ENCODE measurements at places on chromosomes 1 and 21.

DNA sequence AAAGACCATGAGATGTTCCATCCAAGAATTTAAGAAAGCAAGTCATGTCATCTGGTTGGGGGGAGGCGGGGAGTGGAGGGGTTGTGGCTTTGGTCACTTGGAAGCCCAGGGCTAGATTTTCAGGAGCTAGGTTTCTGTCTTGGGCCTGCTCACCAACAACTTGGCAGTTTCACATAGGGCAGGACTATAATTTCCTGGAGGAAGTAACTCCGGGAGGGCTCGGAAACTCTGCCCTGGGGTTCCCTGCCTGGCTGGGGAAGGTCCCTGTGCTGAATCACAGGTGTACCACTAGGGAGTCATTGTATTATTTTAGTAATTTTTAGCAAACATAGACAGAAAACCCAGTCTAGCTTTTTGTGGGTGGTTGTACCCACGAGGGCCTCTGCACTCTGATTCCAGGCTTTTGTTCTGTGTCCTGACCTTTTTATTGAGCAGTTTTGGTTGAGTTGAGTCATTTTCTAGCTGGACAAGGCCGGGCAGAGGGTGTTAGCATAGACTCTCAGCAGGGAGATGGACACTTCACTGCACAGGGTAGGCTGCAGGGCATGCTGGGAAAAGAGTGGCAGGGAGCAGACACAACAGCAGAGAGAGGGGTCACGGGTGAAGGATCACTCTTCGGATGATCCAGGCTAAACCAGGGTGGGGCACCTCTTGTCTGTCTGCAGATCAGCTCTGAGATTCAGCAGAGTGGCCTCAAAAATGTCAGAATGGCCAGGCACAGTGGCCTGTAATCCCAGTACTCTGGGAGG lies 144.7 kb downstream of the GRIK3 start:
- peak; percentile 12 for DNase-seq

DNA sequence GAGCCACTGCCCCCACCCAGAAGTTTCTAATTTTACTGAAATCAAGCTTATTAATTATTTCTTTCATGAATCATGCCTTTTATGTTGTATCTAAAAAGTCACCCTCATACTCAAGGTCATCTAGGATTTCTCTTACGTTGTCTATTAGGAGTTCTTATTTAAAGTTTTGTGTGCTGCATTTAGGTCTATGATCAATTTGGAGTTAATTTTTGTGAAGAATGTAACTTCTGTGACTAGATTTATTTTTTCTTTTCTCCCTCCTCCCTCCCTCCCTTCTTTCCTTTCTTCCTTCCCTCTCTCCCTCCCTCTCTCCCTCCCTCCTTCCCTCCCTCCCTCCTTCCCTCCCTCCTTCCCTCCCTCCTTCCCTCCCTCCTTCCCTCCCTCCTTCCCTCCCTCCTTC lies 317.6 kb downstream of the PLA2G4A start:
- DNase-seq: no peak

DNA sequence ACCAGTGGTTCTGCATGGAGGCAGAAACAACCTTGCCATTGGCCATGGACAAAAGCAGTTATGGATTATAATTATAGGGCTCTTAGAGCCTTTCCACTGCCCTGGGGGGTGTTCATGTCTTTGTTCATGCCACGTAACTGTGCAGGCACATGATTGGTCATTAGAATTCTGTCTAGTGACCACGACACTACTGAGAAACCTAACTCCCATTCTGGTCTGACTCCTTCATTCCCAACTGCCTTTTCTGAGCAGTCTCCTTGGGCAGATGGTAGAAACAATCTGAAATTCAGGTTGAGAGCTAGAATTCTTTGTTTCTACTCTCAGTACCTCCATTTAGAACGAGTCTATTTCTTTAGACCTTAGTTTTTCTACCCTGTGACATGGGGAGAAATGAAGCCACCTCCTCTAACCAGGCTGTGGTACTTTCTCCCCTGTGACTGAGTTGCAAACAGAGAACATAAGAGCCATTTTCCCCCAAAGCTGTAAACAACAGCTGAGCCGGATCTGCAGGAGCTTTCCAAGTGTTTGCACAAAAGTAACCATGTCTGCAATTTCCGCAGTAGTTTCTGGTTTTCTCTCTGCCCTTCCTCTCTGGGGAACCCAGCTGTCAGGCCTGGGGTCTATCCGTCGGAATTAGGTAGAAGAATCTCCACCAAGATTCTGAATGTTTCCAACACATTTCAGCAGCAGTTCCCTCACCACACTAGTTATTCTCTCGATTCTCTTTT lies 37.7 kb upstream of the IPO9 start:
- DNase-seq: no peak

- DNase-seq: peak; percentile 81
Observed at GRCh38 chr1:109249654-109250401, 489 bp downstream of the CELSR2 start.

DNA sequence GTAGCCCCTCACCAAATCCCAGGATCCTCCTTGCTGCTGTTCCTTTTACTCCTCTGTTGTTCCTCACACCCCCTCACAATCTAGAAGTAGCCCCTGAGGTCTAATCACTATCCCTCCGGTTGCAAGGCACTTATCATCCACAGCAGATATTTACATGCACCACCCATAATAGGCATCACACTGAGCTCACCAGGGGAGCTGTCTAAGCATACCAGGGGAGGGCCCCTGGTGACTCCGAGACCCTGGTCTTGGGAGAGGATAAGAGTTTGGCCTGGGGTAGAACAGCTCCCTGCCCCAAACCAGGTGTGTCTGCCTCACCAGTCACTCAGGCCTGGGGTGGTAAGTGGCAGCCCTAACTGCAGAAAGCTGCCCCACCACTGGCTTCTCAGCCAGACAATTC lies 37.3 kb upstream of the ZC3H12A start:
- no peak for DNase-seq

DNA sequence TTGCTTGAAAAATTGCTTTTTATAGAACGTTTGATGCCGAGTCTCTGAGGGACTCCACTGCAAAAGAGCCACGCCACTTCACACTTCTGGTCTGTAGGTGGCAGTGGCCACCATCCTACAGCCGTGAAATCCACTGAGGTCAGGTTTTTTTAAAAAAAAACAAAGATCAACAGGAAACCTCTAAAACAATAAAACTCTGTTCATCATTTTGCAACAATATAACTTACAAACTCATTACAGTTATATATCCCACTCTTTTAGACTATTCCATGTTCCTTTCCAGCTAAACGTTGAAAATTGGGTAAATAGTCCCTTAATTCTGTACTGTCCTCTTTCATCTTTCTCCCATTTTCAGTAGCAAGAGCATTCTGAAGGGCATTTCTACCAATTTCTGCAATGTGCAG lies 64.6 kb upstream of the FMN2 start:
- no peak for DNase-seq

GRCh38 chr21:43909741-43910400 lies 44.8 kb downstream of the AGPAT3 start:
- DNase-seq: peak; percentile 66

DNA sequence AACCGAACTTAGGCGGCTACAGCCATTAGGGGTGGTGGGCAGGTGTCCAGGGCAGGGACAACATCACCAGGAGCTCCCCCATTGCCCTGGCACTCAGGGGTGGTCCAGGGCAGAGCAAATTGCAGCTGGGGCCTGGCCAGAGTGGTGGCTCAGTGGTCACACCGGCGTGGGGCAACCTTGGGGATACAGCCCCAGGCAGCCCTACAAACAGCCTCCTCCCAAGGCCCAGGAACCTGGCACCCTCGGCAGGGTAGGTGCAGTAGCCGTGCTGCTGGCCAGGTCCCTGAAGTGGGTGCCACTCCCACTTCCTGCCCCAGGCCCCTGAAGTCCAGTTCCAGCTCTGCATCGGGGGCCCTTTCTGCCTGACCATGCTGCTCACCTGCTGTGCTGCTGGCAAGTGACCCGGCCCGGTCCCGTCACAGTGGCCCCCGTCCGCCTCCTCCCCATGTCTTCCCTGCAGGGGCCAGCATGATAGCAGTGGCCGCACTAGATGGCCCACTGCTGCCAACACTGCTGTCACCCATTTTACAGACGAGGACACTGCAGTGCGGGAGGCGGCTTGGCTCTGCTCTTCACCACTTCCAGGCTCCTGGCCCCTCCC lies 712.8 kb downstream of the MATN1 start:
- peak; percentile 73 for DNase-seq

DNA sequence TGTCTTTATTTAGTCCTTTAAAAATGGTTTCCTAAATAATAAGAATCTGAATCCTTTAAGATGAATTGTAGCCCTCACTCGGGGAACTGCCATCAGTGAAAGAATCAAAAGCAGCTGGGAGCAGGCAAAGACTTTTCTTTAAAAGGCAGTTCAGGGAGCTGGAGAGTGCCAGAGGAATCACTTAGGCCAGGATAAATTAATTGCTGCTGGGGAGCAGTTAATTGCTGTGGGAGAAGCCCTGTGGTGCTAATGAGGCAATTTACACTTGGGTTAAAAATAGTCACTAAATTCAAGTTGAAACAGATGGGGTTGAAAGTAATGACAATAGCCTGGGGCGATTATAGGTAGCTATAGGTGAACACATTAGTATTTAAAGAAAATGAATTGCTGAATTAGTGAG lies 38.7 kb upstream of the COL24A1 start:
- no peak for DNase-seq

DNA sequence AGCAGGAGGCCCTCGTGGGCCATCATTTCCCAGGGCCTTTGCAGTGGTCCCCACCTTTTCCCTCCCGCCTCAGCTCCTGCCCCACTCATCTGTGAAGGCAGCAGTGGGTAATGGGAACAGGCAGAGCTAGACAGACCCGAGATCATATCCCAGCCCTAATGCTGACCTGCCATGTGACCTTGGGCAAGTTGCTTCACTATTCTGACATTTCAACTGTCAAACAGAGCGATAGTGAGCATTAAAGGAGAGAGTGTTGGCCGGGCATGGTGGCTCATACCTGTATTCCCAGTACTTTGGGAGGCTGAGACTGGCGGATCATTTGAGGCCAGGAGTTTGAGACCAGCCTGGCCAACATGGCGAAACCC lies 51.7 kb downstream of the RPS6KA1 start:
- no peak for DNase-seq

DNA sequence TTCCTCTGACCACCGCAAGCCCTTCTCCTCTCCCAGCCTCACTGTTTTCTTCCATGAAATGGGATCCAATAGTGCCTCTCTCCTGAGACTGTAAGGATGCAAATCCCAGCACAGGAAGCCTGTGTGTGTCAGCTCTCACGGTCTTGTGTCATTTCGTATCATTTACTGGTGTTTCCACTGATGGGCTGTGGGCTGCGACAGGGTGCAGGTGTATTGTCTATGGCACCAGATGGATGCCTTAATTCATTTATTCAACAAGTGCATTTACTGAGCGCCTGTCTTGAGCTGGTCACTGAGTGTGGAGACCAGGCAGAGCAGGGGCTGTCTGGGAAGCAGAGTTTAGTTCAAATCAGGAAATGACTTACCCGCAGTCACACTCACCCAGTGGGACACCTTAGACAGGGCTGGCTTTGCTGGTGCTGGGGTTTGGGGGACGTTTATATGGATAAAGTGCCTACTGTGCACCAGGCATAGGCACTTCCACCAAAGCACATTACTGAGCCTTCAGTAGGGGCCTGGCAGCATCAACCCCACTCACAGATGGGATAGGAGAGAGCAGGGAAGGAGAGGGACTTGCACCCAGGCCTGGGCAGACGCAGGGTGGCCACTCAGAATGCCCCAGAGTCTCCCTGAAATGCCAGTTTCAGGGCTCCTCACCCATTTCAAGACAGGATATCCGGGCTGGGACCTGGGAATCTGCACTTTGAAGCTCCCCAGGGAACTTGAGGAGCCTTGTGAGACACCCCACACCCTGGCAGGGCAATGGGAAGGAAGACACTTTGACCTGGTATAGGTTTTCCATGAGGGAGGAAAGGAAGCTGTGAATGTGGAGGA lies 398.9 kb downstream of the MATN1 start:
- peak; percentile 28 for DNase-seq

DNA sequence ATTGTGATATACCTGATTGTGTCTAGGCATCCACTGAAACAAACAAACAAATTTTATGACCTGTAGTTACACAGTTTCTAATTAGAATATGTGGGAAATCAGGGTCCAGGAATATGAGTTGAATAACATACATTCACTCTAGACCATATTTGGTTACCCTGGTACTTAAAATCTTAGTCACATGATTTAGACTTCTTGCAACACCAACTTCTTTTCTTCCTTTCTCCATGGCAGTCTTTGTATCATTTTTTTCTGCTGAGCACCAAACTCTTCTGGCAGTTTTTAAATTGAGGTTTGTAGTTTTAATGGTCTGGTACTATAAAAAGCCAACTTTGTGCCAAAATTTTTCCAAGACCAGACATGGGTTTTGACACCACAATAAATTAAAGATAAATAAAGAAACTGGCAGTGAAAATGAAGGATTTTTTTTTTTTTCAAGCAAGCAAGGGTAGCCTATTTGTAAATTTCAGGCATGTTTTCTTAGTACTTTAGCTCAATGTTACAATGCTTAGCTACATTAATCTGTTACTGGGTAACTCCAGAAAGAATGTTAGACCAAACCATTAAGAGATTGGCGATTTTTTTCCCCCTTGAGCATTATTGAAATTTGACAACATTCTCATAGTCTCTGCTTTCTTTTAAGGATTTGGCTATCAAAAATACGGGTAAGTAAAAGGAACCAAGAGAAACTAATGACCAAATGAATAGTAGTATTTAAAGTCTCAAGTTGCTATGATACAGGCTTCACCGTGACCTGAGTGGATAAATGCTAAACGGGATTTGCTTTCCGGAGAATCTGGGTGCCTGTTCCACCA lies 108.5 kb downstream of the NFIA start:
- no peak for DNase-seq

DNA sequence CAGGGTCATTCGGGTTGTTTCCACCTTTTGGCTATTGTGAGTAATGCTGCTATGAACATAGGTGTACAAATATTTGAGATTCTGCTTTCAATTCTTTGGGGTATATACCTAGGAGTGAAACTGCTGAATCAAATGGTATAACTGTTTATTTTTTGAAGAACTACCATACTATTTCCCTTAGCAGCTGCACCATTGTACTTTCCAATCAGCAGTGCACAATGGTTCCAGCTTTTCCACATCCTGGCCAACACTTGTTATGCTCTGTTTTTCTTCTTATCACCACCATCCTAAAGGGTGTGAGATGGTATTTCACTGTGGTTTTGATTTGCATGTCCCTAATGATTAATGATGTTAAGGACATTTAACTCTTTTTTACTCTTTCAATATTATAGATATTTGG lies 3.6 kb upstream of the ABCA4 start:
- no peak for DNase-seq

- no peak for DNase-seq
Observed at GRCh38 chr1:77392486-77392885, 110.7 kb downstream of the AK5 start.

GRCh38 chr1:39943471-39944290 lies 11.3 kb upstream of the MFSD2A start:
- DNase-seq: no peak

DNA sequence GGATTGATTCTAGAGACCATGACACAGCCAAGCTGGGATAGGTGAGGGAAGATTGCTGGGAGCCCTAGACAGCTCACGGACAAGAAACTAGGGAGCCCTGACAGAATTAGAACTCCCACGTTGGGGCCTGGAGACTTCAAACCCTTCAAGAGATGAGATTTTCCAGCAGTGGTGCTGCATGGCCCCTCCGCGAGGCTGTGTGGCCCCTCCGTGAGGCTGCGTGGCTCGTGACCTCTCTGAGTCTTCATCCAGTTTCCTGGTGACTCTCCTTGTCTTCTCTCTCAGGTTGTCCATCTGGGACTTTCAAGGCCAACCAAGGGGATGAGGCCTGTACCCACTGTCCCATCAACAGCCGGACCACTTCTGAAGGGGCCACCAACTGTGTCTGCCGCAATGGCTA lies 109.9 kb downstream of the LACTBL1 start:
- no peak for DNase-seq

- DNase-seq: peak; percentile 92
Observed at GRCh38 chr1:109773203-109773899, 9.6 kb upstream of the EPS8L3 start.

- DNase-seq: no peak
Observed at GRCh38 chr1:209103092-209103491, 480.4 kb upstream of the CAMK1G start.

All from posterior vena cava (tissue), 2 donors.